ENCODE measurements at places on chromosomes 5 and 9.
A peak's percentile ranks its signal among the peaks of the same experiment; 100 is the strongest.

DNA sequence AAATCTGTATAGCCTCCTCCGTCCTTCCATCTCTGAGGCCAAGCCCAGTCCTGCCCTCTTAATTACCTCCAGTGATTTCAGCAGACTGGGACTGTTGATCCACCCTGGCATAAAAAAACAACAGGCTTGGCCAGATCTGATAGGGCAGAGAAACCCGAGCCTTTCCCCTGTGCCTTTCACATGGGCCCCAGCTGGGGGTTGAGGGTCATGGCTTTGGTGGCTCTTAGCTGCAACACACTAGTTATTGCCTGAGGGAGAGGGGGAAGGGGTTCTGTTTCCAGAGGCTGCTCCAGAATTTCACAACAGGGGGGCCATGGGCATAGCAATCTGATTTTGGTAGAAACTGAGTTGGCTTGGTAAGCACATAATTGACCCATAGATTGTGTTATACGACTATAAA lies 21.2 kb upstream of the PANK3 start:
- no peak for DNase-seq

GRCh38 chr5:136054142-136055019 lies 25.6 kb downstream of the TGFBI start:
- no peak for DNase-seq

- DNase-seq = peak; percentile 28
Observed at GRCh38 chr5:129771058-129771838, 23.4 kb downstream of the MINAR2 start.

- DNase-seq = no peak
Observed at GRCh38 chr5:149392718-149393117, 13.6 kb upstream of the IL17B start.

DNA sequence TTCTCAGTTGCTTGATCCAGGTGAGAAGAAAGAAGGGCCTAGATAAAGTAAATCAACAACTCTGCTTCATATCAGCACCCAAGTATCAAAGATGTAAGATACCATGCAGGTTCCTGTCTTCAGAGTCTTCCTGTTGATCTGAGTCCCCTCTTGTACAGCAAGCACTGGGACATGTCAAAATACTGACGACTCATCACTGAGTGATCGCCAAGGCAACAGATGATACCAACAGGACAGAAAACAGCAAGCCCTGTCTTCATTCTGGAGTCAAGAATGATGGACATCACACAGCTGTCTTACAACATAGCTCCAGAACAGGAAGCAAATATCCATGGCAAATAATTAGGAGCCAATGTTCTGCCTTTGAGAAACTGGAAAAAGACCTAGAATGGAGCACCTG lies 83.7 kb downstream of the TARS1 start:
- no peak for DNase-seq

DNA sequence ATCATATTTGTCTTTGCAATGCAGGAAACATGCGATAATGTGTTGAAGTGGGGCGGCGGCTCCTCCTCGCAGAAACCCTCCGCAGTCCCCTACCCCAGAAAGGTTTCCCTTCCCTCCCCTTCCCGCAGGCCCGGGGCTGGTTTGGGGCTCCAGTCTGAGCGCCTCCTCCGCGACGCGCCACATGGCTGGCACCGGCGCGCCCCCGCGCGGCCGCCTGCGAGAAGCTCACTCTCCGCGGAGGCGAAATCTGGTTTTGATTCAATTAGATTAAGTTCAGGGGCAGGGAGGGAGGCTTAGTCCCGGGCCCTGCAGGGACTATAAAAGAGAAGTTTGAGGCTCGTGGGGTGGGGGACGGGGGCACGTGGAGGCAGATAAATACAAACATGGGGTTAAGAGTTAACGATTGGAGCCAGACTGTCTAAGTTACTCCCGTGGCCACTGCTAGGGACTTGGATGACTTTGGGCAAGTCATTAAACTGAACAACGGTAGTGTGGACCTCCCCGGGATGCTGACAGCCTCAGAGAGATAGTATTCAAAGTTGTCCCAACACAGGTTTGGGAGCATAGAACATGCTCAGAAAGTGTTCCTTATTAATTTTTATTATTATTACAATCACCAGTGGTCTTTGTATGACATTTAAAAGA lies 69.4 kb downstream of the MSX2 start:
- DNase-seq = peak; percentile 3

GRCh38 chr5:151805414-151806223 lies 33.9 kb downstream of the G3BP1 start:
- no peak for DNase-seq

DNA sequence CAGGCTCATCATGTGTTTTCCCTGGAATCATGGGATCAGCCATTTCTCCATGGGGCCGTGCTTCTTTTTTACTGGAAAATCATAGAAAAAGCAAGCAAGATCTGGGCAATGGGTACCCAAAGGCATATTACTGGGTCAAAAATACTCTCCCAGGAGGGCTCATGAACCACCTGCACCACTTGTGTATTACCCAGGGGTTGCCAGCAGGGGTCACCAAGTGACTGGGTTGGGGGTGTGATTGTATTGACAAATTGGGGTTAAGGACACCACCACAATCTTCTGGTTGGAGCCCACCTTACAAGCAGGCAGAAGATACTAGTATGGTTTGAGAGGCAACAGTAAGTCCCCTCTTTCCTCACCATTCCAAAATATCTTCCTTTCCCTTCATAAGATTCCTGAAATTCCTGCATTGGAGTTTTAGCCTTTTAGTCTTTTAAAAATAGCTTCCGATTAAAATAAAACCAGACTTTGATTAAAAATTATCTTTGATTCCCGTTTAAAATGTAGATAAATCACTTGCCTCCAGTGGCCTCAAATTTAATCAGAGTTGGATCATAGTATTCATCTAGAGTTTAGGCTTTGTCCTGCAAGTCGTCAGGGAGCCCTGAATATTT lies 603.3 kb downstream of the KIF4B start:
- DNase-seq = peak; percentile 14

- no peak for DNase-seq
Observed at GRCh38 chr9:112558476-112558875, 71.8 kb downstream of the KIAA1958 start.

DNA sequence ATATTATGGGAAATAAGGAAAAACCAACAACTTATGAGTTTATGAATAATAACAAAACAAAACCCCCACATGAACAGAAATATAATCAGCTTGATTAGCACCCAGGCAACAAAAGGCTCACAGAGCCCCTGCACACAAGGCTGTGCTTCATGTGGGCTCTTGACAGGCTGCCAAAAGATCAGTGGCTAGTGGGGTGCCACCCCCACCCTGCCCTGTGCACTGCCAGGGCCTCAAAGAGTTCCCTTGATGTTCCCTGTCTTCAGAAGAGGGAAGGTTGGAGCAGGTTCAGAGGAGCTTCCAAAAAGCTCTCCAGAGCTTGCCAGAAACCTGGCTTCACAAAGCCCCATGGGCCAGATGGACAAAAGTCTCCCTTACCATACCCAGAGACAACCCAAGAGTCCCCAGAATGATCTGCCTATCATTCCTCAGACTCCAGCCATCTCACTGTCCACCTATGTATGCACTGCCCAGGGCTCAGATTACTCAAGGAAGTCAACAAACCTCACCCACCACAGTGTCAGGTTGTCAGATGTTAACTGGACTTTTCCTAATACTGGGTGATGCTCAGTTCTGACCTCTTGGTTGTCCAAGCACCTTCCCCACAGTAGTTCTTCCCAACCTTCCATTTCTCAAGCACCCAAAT lies 87.5 kb downstream of the SIL1 start:
- no peak for DNase-seq

GRCh38 chr5:55062039-55062779 lies 38.2 kb downstream of the GZMK start:
- DNase-seq = peak; percentile 10

DNA sequence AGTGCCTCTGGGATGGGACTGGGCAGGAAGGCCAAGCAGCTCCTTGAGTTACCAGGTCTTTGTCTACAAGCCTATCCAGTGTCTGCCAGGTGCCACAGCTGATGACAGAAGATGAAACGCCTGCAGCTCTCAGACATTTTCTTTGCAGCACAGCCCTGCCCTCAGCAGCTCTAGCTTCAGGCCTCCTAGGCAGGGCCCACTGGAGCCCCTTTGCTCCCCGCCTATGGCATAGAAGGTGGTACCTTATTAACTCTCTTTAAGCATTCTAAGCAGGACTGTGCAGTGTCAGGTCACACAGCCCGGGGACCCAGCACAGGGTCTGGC lies 1.3 kb upstream of the SKP1 start:
- DNase-seq = no peak

DNA sequence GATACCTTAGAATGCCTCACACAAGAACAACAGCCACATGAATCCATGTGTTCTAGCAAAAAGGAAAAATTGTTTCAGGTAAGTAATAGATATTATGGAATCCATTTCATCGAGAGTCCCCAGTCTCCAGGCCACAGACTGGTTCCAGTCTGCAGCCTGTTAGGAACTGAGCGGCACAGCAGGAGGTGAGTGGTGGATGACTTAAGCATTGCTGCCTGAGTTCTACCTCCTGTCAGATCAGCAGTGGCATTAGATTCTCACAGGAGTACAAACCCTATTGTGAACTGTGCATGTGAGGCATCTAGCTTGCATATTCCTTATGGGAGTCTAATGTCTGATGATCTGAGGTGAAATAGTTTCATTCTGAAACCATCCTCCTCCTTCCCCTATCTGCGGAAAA lies 207.0 kb downstream of the CSNK1G3 start:
- DNase-seq = no peak

DNA sequence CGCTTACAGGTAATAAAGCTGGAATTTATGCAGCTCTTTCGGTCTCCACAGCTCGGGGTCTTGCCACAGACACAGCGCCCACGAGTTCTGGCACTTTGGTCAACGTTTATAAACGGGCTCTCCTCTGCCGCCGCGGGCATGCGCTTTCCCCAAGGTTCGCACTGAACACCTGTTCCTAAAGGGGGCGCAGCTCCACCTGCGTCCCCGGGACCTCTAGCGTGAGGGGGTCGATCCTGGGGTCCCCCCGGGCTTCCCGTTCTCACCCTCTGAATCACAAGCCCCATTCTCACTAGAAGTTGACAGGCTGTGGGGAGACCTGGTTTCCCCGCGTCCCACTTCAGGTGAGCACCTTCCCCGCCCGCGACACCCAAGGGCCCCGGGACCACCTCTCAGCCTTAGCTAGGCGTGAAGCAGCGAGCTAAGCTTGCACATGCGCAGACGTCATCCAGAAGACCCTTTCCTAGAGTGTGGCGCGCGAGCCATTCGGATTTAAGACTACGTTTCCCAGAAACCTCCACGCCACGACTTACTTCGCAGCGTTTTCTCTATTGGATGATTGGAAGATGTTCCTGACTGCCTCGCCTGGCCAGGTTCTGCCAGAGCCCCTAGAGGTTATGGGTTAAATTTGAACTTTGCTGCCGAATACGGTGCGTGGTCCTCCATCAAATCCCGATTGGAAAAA lies 21.3 kb upstream of the ZNF782 start:
- no peak for DNase-seq

- no peak for DNase-seq
Observed at GRCh38 chr9:23557689-23558088, 268.4 kb downstream of the ELAVL2 start.

DNA sequence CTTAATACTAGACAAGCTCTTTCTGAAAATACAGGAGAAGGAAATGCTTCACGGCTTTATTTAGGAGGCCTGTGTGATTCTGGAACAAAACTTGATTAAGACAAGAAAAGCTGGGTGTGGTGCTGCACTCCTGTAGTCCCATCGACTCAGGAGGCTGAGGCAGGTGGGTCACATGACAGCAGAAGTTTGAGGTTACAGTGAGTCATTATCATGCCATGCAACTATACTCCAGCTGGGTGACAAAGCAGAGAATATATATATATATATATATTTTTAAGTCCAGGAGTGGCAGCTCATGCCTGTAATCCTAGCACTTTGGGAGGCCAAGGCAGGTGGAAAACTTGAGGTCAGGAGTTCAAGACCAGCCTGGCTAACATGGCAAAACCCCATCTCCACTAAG lies 33.1 kb upstream of the SPIN1 start:
- no peak for DNase-seq

DNA sequence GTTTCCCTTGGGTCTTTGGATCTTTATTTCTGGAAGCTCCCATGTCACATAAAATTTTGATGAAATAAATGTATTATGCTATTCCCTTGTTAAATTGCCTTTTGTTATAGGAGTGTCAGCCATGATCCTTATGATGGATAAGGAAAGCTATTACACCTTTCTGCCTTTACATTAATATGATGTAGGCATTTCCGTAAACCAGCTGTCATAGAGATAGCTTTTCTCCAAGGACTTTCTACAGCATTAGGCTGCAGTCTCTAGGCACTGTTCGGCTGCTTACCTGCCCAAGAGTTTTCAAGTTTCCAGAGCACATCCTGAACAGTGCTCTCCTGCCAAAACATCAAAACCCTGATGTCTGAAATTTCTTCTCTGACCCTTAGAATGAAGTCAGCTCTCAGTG lies 87.4 kb downstream of the HAPLN1 start:
- no peak for DNase-seq

GRCh38 chr5:81759632-81760005 lies 8.7 kb upstream of the SSBP2 start:
- DNase-seq = no peak

GRCh38 chr9:95764533-95765319 lies 110.8 kb upstream of the ERCC6L2 start:
- no peak for DNase-seq

GRCh38 chr5:67222243-67223025 lies 25.8 kb upstream of the CD180 start:
- DNase-seq = no peak

DNA sequence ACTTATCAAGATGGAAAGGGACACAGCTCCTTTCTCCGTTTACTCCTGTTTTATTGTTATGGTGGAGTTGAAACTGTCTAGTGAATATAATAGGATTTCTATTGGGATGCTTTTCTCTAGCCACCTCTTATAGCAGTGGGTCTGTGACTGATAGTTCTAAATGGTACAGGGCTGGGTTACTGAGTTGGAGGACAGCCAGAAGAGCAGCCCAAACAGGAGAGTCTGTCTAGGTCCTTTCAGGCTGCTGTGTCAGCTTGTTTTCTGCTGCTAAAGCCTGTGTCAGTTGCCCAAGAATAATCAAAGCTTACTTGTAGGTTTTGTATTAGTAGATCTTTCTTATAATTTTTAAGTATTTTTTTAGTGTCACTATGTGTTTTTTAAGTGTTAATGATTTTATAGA lies 356.0 kb upstream of the SEMA6A start:
- no peak for DNase-seq

GRCh38 chr9:125626187-125626586 lies 80.8 kb downstream of the MAPKAP1 start:
- no peak for DNase-seq

DNA sequence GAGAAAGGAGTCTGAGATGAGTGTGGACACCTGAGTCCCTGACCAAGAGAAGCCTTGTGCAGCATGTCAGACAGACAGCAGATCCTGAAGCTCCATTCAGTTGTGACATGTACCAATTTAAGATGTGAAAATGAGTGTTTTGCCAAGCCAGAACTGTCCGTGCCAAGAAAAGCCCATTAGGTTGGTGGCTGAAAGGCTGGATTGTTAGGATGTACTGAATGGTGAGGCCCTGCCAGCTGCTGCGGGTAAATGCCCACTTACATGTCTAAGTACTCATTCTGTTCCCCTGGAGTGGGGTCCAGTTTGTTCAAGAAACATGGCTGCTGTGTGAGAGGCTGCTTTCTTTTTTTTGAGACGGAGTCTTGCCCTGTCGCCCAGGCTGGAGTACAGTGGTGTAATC lies 14.6 kb downstream of the DAPK1 start:
- DNase-seq = no peak

- no peak for DNase-seq
Observed at GRCh38 chr9:70874451-70874850, 247.0 kb downstream of the TRPM3 start.
